ENCODE measurements at places on chromosomes 6 and 20. TPM values are rescaled to one million over a fixed set of nuclear protein-coding genes. Genes with fewer than 3 reads are reported as not detected.

GRCh38 chr6:167846997-167847606, 20.4 kb downstream of the AFDN start:
- DNase-seq, result no peak

GRCh38 chr6:62344850-62345249, 58.8 kb upstream of the KHDRBS2 start:
- no peak for DNase-seq

DNA sequence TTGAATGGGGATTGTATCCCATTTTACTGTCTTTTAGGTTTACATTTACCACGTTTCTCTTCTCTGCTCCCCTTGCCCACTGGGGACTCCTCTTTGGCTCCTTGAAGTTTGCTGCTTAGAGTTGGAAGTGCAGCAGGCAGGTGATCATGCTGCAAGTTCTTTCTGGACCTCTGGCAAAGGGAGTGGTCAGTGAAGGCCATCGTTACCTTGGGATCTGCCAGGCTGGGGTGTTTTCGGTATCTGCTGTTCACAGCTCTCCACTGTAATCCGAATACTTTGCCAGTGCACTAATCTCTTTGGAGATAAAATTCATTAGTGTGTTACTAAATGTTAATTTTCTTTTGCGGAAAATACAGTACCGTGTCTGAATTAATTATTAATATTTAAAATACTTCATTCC, 9.1 kb upstream of the EFCAB8 start:
- no peak for DNase-seq

- DNase-seq, result no peak
These were observed 29.7 kb upstream of the RANBP9 start for GRCh38 chr6:13741365-13741764.

GRCh38 chr6:161003336-161003735, 11.8 kb downstream of the MAP3K4 start:
- no peak for DNase-seq

DNA sequence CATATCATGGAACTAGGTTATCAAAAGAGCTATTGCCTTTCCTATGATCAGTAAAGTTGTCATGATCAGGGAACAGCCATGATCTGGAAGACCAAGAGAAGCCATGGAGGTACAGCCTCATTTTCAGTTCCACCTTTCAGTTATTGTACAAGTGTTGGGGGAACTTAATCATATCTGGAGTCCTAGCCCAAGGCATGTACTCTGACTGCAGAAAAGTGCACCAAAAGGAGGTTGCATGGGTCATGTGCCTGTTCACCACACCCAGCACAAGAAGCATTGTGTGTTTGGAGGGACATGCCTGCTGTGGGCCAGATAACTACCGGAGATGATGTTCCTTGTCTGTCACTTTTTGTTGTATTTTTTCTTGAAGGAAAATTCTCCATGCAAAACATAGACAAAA, 185.8 kb upstream of the MAN1A1 start:
- no peak for DNase-seq

DNA sequence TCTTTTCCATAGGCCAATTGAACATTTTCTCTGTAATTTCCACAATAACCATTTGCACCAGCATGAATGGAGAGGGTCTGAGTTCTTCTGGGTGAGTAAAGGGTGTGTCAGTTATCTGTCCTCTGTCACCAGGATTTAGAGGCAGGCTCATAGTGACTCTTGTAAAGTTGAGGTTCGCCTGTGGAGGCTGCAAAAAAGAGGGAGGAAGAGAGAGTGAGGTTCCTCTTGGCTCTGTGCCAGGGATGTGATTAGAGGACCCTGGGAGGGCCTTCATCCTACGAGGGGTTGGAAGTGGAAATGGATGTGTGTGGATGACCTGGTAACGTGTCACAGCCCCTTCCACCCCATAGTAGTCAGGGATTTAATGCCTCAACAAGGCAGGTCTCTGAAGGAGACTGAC, 242.0 kb downstream of the ESR1 start:
- no peak for DNase-seq

DNA sequence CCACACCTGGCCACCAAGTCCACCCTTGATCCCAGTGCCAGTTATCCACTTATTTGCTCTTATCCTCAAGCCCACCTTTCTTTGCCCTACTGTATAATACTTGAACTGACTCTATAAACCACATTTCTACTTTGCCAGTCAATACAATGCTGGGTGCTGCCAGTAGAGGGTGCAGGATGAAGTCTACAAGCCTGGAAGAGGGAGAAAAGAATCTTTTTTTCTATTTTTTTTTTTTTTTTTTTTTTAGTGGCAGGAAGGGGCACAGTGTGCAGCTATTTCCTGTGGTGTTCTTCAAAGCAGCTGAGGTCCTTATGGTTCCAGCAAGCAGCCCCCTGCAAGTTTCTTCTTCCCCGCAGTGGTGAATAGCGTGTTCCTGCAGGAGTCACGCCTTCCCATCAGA, 22.2 kb upstream of the GABRR1 start:
- no peak for DNase-seq

DNA sequence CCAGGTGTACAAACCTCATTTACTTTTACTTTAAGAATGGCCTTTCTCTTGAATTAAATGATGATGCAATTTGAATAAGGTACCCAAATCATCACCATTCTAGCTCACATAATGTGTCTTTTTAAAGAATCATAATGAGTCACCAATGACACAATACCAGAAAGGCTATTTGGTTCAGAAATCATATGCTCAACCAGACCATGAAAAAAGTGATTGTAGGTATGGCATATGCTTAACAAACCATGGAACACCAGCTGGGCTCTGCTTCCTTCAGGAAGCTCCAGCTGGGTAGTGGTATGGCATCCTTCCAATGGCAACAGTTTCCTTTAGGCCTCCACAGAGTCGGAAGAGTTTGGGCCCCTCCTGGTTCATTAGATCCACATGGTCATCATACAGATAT, 128.2 kb downstream of the FRK start:
- DNase-seq, result peak; percentile 91

DNA sequence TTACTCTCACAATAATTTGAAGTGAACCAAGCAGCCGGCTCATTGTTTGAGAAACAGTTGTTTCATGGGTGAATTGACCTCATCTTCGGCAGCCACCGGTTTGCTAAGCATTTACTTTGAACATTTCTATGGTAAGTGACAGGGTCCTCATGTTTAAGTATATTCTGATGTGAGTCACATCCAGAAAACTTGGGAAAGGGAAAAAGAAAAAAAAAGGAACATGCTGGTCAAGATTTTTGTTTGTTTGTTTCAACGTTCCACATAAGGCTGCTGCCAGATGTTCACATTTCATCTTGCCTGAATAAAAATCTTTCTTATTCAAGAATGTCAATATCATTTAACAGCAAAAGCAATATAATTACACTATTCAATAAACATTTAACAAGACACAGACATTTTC, 55.0 kb upstream of the EXOC2 start:
- no peak for DNase-seq

DNA sequence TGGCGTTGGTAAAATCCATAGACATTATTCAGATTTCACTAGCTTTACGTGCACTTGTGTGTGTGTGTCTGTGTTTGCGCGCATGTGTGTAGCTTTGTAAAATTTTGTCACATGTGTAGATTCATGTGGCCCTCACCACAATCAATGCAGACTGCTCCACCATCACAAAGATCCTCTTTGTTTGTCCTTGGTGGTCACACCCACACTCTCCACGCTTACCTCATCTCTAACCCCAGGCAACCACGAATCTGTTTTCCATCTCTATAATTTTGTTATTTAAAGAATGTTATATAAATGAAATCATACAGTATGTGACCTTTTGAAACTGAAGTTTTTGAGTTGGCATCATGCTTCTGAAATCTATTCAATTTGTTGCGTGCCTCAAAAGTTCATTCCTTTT, 58.5 kb downstream of the GRM1 start:
- no peak for DNase-seq

DNA sequence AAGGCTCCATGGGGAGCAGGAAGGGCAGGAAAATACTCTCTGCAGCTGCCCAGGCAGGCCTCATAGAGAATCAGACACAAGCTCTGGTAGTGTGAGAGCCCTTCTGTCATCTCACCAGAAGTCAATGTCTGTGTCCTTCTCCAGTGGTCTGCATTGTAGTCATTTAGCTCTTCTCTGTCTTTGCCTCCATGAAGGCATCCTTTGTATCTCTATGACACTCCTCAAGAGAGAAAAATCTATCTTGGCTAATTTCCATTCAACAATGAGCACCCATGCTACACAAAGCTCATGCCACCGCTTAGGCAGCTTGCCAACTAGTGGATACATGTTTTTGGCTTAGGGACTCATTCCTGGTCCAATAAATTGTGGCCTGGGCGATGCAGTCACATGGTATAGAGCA, 92.1 kb downstream of the RNF217 start:
- DNase-seq, result no peak

MMP24 gene
- total RNA-seq, result 0.86 TPM

IL20RA gene
- total RNA-seq, result 0.27 TPM
